ENCODE measurements at places on chromosomes 3 and 15.

- DNase-seq, result no peak
Observed at GRCh38 chr15:62914461-62915079, 128.0 kb upstream of the TPM1 start.

- no peak for DNase-seq
Observed at GRCh38 chr3:99523431-99524127, 114.8 kb upstream of the COL8A1 start.

DNA sequence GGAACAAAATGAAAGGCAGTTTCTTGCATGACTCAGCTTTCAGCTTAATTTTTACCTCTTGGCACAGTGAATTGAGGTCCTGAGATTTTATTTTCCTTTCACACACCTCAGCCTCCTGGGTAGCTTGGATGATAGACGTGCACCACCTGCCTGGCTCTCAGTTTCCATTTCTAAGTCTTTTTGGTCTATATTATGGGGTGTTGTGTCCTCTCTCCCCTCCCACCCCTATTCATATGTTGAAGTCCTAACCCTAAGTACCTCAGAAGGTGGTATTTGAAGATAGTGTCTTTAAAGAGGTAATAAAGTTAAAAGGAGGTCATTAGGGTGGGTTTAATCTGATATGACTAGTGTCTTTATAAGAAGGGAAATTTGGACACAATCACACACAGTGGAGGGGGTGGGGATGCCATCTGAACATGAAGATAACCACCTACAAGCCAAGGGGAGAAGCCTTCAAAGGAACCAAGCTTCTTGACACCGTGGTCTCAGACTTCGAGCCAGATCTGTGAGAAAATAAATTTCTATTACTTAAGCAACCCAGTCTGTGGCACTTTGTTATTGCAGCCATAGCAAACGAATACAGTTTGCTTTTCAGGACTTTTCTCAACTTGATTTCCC is 85.2 kb downstream of the STRIT1 start:
- no peak for DNase-seq

DNA sequence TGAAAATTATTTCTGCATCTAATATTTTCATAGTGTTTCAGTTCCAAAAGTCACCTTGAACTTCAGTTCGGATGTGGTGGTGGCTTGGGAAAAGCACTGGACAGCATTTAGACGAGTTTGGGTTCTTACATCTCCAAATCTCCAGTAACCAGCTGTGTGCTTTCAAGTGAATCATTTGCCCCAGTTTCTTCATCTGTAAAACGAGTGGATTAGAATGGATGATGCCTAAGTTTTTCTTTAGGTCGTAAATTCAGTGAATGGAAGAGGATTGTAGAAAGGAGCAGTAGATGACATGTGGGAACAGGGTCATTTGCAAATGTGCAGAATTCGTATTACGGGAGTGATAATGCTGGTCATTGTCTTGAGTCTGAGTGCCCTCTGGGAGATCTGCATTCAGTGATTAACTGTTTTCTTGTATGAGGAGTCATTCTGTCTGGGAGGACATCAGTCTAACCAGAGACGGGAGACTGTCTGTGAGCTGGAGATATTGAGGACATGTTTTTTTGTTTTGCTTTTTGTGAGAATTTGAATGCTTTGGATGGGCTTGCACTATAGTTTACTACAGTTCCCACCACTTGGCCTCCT is 641.6 kb upstream of the TBL1XR1 start:
- DNase-seq, result no peak

DNA sequence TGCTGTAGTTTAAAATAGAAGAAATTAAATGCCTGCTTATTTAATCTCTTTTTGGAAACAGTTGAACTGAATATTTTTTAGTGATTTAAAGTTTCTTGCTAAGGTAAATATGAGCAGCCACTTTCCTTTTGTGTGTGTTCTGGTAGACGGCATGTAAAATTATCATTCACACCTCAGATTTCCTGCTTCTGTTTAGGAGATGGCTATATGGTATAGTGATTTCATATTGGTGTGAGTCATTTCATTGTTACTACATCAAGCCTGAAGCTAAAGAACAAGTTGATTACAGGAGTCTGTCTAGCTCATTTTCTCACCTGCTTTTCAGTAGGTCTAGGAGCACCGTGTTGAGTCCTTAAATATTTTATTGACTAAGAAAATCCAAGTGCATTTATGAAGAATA is 2.2 kb downstream of the LRCH3 start:
- no peak for DNase-seq

DNA sequence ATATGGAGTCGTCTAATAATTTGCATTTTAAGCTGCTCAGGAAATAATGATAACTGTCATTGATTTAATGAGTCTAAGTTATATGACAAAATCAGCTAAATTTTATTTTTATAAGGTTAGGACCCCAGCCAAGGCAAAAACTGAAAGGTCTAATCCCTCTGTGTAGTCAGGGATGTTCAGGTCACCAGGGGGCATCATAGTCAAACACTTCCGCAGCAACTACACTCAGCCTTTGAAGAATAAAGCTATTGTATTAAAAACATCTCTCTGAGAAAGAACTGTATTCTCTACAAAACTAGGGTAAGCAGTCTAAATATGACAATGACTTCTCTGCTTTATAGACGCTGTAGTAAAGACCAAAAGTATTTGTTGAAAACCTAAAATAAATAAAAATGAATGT is 15.0 kb downstream of the INTS14 start:
- DNase-seq, result peak; percentile 15

DNA sequence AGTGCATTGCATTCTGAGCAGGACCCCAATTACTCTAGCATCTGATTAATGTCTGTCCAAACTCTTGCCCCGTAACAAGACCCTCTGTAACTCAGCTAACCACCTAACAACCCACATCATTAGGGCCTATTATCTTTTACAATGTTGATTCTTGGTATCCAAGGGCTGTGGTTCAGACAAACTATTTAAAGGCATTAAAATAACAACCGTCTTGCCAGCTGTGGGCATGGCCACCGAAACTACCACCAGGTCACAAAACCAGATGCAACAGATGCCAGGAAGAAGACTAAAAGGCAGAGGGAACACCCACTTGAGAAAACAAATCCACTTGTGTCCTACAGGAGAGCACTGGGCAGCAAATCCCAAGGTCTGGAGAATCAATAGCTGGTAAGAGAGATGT is 262.9 kb downstream of the ERC2 start:
- DNase-seq, result no peak

All from activated gamma-delta T cell treated with Interleukin-2 at 50 U/mL for 16 hours (primary cell).